T-helper 1 cell (primary cell): ENCODE measurements at places on chromosomes 6 and 20.

DNA sequence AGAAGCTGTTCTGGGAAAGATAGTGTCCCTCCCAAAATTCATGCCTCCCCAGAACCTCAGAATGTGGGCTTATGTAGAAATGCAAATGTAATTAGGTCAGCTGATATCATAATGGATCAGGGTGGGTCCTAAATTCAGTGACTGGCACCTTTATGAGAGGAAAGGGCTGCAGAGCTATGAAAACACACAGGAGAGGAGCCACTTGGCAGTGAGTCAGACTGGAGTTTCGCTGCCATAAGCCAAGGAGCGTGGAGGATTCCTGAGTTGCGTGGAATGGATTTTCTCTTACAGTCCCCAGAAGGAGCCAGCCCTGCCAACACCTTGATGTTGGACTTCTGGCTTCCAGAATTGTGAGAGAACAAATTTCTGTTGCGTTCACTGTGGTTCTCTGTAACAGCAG, 249.8 kb upstream of the PMEPA1 start:
- DNase-seq = no peak

- DNase-seq = no peak
Measured at GRCh38 chr6:106739387-106739786, 110.0 kb downstream of the QRSL1 start.

- no peak for DNase-seq
Measured at GRCh38 chr20:45058168-45058850, 42.6 kb downstream of the KCNS1 start.

- DNase-seq = no peak
Measured at GRCh38 chr20:7399114-7399513, 541.1 kb downstream of the HAO1 start.

DNA sequence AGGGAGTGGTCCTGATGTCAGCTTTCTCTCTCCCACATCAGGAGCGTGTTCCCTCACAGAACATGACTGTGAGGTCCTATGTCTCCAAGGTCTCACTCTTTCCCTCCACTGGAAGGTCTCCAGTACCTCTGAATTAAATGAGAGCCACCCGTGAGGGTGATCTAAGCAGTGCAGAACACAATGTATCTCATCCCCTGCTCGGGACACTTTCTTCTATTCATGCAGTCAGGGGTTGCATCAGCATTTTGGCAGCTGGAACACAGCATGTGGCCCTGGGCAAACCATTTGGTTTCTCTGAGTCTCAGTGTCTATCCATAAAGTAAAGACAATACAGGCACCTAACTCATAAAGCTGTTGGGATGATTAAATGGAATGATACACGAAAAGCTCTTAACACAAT, 34.2 kb downstream of the MAFB start:
- DNase-seq = no peak

DNA sequence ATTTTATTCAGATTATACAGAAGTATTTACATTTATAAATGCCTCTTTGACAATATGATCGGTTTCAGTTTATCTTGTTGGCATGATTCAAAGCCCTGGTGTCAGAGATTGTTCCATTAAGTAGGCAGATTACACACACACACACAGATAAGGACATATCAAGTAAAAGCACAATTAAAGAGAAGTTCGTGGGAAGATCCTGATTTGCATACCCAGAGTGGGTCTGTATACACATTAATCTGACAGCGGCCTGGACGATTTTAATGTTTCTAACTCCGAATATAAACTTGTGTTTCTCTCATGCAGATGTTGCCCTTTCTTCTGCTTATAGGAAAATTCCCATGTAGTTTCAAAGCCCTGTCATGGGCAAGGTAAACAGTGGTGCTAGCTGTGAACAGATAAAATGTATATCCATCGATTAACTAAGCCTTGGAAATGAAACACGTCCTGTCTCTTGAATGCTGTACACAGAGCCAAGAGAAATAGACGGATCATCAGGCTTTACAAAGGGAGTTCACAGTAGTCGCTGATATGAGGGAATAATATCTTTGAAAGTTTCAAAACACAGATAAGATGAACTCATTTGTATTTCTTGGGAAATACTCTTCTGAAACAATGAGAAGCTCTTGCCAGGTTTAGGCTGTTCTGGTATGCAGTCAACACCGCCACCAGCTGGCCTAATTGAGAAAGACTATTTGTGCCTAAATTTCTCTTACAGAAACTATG, 108.2 kb upstream of the GMDS start:
- peak; percentile 23 for DNase-seq

DNA sequence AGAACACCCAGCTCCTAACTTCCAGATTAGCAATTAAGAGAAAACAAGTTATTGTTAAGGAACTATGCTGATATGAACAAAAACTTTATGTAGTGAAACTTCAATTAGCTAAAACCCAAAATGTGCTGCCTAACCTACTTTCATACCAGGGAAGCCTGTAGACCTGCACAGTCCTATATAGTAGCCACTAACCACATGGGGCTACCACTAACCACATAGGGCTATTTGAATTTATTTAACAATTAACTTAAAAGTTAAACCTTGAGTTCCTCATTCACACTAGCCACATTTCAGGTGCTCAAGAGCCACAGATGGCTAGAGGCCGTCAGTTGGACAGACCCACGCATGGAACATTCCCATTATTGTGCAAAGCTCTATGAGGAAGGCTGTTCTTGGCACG, 72.4 kb upstream of the LAMP5 start:
- no peak for DNase-seq

DNA sequence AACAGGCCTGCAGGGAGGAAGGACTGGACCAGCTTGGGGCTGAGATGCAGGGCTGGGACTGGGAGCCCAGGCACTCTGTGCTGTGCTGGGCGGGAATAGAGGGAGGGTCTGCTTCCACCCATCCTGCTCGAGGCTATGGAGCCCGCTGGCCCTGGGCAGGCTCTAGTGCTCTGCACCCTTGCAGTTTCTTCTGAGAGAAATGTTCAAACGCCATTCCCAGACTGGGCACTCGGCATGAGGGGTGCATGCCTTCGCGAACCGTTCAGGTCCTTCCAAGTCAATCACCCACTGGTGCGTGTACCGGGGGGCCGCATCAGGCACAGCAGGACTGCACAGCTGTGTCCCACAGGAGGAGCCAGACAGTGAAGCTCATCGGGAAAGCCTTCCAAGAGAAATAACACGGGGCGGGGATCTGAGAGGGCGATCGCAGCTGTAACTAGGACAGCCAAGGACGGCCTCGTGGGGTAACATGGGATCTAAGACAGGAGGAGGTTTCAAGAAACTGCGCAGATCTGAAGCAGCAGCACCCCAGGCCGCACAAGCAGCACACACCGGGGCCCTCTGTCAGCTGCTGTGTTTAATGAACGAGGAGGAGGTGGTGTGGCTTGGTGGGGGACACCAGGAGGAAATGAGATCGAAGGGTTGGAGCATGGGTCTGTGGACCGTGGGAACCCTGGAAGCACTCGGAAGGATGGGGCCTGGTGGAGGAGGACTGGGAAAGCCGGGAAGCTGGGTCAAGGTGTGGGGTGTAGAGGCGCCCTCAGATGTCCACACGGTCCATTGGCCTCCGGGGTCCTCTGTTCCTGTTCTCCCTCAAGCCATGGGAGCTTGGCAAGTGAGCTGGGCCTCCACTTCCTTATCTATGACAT, 26.1 kb upstream of the PYGB start:
- no peak for DNase-seq

DNA sequence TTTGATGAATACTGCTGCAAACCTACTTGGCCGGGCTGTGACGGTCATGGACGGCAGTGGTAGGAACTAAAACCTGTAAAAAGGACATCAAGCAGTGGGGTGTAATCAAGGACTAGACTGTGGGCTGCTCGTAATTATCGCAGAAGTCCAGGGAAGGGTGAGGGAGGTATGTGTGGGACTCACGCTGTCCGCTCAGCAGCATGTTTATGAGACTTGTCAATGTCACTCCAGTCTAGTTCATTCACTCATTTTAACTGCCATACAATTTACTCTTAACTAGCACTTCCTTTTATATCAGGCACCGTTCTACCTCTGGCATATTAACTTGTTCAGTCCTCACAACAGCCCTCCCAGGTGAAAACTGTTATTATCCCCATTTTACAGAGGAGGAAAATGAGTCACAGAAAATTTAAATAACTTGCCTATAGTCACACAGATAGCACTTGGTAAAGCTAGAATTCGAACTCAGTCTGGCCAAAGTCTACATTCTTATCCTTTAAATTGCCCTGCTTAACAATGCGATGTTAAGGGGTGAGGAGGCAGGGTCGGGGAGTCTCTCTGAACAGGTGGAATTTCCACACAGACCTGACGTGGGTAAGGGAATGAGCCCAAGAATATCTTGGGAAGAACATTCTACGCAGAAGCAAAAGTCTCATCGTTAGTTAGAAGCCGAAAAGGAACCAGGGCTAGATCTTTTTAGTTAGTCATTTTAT, 4.1 kb downstream of the PNPLA1 start:
- DNase-seq = no peak

GRCh38 chr6:126631363-126631762, 291.4 kb downstream of the CENPW start:
- DNase-seq = no peak

DNA sequence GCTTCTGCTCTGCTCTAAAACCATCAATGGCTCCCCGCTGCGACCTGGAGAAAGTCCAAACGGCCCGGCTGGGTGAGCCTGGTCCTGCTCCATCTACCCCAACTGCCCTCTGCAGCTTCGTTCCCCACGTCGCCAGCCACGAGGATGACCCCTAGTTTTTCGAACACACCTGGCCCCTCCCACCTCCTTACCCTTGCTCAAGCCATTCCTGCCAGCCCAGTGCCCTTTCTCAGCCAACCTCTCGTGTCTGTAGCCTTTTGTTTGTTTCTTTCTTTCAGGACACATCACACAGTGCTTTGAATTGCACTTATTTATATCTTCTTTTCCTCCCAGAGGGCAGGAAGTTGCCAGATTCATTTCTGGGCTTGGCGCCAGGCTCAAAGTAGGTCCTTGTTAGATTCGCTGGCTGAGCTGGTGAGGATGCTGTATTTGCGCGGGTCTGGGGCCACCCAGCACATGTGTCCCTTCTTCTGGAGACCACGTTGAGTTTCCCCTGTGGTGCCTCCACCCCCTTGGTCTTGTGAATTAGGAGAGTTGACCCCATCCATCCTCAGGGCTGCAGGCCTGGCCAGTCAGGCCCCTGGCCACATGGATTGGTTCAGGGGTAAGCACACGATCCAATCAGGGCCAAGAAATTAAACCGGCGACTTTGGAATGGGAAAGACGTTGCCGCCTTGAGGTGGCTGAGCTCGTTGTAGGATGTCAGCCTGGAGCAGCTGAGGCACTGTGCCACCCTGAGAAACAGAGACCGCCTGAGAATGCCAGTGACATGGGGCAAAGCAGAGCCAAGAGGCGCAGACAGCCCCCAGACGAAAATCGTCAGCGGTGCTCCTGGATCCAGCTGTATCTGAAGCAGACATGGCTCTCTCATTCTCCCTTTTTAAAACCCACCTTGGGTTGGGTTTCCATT, 156.0 kb downstream of the CEBPB start:
- no peak for DNase-seq

GRCh38 chr6:75524322-75524972, 30.8 kb upstream of the FILIP1 start:
- no peak for DNase-seq

GRCh38 chr6:84805145-84805544, 40.7 kb upstream of the TBX18 start:
- no peak for DNase-seq

DNA sequence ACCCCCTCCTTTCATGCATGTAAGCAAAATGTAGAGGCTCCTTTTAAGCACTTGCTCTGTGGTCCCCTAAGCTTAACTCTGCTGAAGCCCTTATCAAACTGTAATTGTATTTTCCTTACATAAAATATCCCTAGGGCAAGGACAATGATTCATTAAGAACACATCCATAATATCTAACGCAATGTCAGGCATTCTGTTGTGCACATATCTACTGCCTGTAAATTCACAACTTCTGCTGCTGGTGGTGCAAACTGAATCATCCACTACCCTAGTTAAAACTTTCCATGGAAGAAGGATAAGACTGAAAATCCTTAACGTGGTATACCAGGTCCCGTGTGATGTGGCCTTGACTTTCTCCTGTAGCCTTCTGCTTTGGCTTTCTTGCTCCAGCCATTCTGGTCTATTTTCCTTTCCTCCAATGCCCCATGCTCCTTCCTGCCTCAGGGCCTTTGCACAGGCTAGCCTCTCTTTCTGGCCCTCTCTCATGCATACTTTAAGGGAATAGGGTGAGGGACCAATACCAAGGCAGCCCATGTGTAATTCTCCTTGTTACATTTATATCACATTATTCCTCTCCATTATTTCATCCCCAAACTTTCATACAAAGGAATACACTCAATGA, 113.6 kb upstream of the ZFP64 start:
- DNase-seq = no peak

- no peak for DNase-seq
Measured at GRCh38 chr6:132814716-132815570, 574 bp downstream of the RPS12 start.

- DNase-seq = no peak
Measured at GRCh38 chr6:160863782-160864181, 127.8 kb upstream of the MAP3K4 start.

- DNase-seq = peak; percentile 62
Measured at GRCh38 chr6:34237722-34238584, 1.3 kb downstream of the HMGA1 start.

- no peak for DNase-seq
Measured at GRCh38 chr6:118770112-118770788, 118.9 kb upstream of the CEP85L start.

DNA sequence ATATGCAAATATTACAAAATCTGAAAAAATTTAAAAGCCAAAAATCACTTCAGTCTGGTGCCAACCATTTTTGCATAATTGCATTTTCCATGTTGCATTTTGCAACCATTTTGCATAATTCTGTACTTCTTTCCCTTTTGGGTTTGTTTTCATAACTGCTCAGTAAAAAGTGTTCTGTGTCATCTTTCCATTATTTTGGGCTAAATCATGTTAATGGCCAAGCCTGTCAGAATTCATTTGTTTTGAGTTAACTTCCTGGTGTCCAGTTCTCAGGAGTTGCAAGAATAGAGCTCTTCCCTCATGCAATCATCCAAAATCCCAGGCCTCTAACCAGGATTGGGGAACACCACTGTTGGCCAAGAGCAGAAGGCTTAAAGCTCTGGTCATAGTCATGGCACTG, 133.6 kb downstream of the MTHFD1L start:
- DNase-seq = no peak
